Activated CD4-positive, alpha-beta T cell treated with anti-CD3 and anti-CD28 coated beads for 24 hours (primary cell): ENCODE measurements at places on chromosomes 1 and 21.

GRCh38 chr1:233355841-233356704, 28.5 kb downstream of the MAP3K21 start:
- no peak for DNase-seq

DNA sequence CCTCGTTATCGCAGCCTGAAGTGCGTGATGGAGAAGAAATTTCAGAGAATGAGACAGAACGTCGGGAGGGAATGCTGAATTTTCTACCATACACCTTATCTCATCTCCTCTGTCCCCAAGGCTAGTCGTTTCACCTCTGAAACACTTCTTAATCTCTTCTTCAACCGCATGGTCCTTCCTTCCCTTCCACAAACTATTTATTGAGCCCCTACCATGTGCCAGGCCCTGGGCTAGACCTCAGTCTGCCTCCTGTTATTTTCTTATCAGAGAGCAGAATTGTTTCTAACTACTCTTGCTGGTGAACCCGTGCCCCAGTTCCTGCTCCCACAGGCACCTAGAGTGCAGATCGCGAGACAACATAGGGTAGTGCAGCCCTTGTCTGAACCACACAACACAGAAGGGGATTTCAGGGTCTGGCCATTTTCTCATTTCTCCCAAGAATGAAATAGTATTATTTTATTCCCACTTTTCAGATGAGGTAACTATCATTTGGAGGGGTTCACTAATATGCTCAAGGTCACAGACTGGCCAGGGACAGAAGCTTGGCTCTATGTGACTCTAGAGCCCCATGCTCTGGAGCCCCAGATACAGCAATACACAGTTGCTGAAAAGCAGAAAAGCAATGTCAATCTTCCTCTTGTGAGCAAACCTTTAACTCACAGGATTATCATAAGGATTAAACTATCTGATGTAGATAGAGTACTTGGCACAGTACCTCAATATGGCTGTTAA, 598 bp upstream of the ADIPOR1 start:
- no peak for DNase-seq

DNA sequence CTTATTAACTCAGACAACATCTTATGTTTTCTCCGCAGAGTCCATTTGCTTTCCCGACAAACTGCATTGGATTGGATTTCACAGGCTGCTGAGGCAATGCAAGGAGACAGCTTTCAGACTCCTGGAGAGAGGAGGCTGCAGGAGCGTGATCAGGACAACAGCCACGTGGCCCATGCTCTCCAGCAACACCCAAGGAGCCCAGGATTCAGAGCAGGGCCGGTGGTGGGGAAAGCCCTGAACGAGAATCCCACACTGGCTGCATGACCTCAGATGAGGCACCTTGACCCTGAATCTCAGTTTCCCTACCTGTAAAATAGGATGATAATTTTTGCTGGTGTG, 78.3 kb upstream of the NFASC start:
- DNase-seq, result no peak

DNA sequence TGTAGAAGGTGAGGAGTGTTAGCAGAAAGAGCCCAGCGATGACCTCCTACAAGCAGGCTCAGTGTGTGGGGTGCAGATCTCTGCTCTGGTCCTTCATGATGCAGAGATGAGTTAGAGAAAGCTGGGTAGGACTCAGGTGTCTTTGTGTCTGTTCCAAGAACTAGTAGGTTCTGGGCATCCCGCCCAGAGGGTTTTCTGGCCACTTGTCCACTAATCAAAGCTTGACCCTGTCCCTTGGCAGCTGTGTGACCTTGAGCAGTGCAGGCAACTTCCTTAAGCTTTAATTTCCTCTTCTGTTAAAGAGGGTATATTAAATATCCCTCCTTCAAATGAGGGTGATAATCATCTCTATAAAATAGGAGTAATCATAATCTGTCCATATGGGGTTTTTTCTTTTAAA, 54.7 kb upstream of the WNT4 start:
- no peak for DNase-seq

GRCh38 chr1:78408810-78409209, 82.0 kb upstream of the PTGFR start:
- DNase-seq, result no peak

GRCh38 chr1:68278221-68278620, 45.9 kb upstream of the WLS start:
- no peak for DNase-seq

DNA sequence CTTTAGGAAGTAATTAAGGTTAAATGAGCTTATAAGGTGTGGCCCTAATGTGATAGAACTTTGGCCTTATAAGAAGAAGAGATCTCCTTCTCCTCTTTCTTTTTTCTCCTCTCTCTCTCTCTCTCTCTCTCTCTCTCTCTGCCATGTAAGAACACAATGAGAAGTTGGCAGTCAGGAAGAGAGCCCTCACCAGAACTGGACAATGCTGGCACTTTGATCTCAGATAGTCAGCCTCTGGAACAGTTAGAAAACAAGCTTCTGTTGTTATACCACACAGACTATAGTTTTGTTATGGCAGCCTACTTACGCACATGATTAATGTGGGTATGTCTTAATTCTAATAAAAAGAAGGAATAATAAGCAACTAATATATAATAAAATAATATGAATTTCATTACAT, 444.2 kb upstream of the LRRC7 start:
- no peak for DNase-seq

DNA sequence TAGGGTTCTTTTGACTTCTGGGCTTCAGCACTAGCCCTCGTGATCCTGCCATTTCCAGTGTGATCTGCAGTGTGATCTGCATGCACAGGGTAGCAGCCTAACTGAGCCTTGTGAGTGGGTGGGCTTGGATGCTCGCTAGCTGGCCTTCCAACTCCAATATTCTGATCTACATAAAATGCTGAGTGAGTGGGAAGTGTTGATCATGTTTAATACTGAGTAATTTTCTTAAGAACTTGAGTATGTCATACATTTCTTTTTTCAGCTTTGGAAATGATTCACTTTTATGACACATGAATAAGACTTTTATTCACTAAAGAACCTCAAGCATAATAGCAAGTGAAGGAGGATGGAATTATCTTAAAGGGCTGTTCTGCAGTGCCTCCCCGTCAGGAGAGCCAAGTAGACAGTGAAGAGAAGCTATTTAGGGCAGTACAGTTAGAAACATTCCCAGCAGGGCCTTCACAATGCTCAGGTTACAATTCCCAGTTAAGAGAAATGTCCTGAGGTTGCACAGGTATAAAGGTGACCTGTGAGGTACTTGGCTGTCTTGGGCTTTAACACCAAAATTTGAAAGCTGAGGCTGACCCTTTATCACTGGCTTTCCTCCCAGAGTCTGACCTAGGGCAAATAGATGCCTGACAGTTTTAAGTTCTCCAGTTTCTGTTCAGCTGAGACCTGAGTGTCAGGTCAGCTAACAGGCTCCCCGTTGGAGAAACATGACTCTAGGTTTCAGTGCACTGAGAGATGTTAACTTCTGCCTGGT, 29.1 kb upstream of the LRRC8C start:
- DNase-seq, result no peak
